ENCODE measurements at places on chromosomes 1 and 21.

DNA sequence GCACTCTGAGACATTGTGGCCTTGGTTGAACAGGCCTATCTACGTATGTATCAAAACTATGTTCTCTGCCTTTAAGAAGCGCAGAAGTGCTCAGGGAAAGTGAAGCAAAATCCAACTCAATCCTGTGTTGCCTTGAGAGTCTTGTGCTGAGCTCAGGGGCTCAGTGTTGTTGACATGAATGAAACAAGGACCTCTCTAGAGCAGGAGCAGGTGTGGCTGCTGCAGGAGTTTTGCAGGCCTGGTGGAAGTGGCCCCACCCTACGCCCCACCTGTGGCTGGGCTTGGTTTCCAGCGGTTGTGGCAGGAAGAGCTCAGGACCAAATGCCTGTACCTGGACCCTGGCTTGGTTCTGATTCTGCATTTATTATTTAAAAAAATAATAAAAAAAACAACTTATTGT is 20.9 kb downstream of the CA6 start:
- no peak for DNase-seq

GRCh38 chr1:91555821-91556531 is 55.3 kb downstream of the CDC7 start:
- DNase-seq, result no peak

- DNase-seq, result no peak
Measured at GRCh38 chr1:907611-908451, 15.9 kb upstream of the SAMD11 start.

DNA sequence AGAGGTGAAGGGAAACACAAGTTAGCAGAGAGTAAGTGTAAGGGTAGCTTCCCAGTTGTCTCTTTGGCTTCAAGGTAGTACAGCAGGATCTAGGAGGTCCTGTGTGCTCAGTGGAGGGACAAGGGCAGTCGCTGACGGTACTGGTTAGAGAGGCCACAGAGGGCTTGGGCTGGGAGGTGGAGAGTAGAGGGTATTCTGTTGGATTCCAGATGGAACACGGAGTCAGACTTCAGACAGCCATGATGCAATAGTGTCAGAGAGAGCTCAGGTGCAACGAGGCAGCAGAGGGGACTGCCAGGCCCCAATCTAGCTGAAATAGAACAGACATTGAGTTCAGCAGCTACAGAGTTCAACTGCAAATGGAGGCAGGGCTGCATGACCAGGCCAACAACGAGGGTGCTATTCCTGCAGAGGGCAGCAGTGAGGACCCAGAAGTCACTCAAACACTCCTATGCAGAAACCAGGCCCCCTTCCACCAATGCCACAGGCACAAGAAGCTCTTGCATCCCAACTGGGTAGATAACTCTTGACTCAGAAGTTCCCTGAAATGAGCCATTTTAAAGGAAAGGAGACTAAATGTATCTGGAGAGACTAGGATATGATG is 325.0 kb upstream of the ESRRG start:
- DNase-seq, result no peak

- no peak for DNase-seq
Measured at GRCh38 chr1:38005195-38006007, at the start of gene FHL3. Gene FHL3 (minus strand): TSS chr1:38005514. CDS start chr1:37999412, 6,102 bp downstream.

DNA sequence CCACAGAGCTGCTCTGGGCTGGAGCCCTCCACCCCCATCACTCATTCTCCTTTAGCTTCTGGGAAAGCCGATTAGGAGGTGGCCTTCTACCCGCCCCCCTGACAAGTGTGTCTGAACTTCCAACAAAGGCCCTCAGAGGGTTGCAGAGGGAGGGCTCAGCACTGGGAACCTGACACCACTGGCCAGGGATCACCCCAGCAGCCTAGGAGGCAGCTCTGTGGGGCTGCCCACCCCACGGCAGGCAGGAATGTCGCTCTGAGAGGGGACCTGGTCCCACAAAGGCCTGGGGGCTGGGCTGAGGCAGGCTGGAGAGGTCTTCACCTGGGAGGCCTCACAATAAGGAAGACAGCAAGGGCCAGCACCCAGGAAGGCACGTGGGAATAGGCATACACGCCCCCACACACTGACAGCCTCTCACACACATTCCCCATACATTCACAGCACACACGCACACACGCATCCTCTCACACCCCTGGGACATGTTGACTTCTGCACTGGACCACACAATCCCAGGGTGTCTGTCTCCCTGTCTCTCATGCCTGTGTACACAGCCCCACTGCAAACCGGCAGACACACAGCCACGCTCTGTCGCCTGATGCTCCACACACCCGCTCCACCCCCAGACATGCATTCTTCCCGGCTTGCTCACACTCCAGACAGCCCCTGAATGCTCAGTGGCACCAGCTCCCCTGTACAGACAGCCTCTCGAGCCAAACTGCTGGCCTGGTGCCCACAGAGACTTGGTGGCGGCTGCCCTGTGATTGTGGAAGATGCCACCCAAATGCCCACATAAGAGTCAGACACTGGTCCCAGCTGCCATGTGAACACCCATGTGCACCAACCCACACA is 30.7 kb downstream of the DMBX1 start:
- DNase-seq, result peak; percentile 13

DNA sequence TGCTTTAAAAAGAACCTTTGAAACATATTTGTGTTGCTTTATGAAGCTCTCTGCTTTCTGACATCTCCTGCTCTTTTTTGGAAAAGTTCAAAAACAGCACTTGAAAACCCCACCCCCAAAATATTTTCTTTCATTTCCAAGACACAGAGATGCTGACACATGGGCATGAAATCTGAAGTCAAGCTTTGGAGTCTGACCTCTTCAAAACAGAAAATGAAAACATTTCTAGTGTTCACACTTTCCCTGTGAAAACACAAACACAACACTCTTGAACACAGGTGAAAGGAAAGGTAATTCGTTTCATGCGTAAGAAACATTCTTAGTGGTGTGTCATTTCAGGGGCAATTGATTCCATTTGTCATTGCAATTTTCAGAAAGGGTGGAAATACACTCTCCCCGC is 10.8 kb downstream of the NGF start:
- no peak for DNase-seq

- DNase-seq, result no peak
Measured at GRCh38 chr21:31176080-31176551, 137.8 kb upstream of the KRTAP19-8 start.

DNA sequence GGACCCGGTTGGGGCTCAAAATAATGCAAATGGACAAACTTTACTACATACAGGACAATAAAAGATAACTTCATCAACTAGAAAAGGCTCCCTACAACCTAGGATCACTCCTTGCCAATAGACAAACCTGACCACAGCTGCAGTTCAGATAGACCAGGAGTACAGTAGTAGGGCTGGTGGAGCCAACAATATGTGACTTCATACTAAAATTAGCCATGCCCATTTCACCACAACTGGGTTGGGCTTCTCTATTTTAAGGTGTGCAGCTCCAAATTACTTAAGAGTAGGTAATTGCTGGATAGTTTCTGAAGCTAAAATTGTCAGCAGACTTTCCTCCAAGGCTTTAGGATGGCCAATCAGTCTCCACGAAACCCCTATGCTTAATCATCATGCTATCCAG is 3.9 kb downstream of the DENND1B start:
- DNase-seq, result no peak

GRCh38 chr1:243288062-243288461 is 32.2 kb downstream of the SDCCAG8 start:
- DNase-seq, result no peak

DNA sequence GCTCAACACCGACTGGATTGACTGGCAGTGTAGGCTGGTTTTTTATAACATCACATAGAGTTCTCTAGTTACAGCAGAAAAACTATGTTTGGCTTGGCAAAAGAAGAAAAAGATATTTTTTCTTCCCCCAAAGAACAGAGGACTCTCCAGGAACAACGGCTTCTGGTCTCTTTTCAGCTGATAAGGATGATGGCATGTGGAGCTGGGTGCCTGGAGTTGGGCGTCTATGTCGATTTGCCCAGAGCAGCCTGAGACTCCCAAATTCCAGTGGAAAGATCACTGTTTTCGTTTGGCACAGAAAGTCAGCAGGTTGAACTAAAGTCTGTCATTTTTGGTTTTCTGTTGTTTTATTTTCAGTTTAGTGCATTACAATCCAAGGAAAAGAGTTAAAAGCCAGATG is 91.1 kb downstream of the SMYD2 start:
- no peak for DNase-seq

- no peak for DNase-seq
Measured at GRCh38 chr1:233151861-233152260, 143.7 kb downstream of the PCNX2 start.

DNA sequence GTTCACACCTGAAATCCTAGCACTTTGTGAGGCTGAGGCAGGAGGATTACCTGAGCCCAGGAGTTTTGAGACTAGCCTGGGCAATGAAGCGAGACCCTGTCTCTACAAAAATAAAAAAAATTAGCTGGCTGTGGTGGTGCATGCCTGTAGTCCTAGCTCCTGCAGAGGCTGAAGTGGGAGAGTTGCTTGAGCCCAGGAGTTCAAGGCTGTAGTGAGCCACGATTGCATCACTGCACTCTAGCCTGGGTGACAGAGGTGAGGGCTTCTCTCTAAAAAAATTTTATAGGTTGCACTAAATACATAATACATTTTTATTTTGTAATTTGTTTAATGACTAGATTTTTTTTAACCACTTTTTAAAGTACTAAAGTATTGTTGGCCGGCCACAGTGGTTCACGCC is 6.1 kb downstream of the PARK7 start:
- DNase-seq, result no peak

DNA sequence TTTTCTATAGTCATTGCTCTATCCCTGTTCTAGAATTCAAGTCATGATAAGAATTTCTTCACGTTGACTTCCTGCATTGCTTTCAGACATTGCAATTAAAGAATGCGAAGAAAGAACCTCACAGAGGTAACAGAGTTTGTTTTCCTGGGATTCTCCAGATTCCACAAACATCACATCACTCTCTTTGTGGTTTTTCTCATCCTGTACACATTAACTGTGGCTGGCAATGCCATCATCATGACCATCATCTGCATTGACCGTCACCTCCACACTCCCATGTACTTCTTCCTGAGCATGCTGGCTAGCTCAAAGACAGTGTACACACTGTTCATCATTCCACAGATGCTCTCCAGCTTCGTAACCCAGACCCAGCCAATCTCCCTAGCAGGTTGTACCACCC is 10.6 kb downstream of the APCS start:
- DNase-seq, result no peak

GRCh38 chr1:198612471-198613260 is 26.2 kb upstream of the PTPRC start:
- DNase-seq, result no peak

- no peak for DNase-seq
Measured at GRCh38 chr1:25710583-25711347, 89.2 kb upstream of the SELENON start.

GRCh38 chr1:160465123-160465522 is 57.9 kb downstream of the SLAMF6 start:
- DNase-seq, result no peak

- no peak for DNase-seq
Measured at GRCh38 chr21:31983120-31983519, 110.3 kb downstream of the HUNK start.

DNA sequence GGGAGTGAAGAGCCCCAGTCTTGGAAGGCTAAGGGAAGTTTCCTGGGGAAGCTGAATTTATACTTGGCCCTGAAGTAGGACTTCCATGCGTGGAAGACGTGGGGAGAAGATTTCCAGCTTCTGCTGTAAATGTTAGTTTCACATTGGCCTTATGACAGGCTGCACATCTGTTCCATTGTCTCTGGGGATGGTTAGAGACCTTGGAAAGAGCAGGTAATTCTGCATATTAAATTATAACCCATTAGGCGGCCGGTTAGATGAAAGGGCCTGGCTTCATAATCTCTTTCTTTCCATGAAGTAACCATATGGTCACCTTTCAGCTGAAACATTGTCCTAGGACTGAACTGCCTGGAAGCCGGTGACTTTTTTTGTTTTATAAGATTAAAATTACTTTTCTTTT is 37.5 kb downstream of the DPT start:
- DNase-seq, result no peak

DNA sequence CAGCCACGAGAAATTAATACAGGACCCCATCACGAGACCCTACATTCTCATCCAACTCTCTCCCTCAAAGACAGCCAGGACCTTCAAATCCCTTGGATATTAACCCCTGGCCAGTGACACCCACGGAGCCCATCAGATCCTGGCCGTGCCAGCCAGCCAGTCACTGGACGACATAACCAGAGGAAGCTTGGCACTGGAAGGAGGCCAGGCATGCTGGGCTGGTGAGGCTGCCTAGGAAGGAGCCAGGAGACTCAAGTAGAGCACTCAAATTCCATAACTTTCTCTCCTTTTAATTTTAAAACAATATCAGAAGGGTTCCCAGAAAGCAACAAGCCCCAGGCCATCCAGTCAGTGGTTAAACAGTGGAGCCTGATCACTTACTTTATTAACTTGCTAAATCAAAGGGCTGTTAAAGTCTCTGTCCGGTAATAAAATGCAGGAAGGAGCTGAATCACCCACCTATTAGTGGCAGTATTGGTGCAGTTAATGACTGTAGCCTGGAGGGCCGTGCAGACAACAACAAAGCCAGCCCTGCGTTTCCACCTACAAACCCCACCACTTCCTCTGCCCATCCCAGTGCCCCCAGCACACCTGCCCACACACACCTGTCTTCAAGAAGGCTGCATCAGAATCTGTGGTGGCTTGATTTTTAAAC is 78.0 kb downstream of the HIVEP3 start:
- DNase-seq, result no peak

DNA sequence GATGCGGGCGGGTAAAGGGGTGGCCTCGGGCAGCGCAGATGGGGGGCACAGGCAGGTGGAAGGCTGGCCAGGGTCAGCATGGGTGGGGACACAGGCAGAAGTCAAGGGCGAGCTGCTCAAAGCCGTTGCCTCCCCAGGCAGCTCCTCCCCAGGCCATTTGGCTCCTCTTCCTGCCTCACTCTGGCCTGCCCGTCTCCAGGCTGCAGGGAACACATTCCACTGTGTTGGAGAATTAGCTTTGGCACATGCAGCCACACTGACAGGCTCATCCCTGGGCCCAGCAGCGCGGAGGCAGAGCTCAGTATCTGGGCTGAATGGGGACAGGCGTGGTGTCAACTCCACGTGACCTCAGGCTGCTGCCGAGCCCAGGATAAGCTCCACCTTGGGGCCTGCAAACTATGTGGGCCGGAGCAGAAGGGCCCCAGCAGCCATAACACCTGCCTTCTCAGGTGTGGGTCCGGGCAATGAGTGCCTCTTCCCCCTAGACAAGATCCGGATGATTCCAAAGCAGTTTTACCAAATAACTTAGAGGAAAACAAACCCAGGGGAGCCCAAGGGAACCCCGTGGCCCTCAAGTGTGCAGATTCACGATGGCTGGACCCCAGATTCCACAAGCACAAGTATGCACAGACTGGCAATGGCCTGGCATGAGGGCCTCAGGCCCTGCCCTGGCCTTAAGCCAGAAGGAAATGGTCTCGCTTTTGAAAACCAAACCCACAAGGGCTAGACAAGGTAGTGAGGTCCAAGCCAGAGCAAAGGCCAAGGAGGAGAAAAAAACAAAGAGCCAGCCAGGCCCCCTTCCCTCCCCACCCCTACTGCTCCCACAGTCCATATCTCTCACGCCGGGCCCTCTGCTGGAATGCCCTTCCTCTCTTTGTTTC is 40.2 kb downstream of the HSPG2 start:
- no peak for DNase-seq

DNA sequence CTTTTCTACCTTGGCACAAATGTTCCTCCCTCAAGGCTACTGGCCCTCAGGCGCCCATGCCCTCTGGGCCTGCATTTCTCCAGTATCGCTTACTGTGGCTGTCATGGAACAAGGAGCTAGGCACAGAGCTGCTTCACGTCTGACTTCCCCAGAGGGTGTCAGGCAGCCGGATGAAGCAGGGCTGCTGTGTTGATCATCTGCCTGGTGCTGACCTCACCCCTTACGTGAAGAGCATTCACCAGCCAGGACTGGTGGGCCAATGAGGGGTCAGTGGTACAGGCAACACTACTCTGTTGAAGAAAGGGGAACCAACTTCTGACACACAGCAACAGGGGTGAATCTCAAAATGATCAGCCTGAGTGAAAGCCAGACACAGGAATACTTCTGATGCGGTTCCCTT is 215.5 kb upstream of the GALNT2 start:
- no peak for DNase-seq
